ENCODE measurements at places on chromosomes 12 and 14.

DNA sequence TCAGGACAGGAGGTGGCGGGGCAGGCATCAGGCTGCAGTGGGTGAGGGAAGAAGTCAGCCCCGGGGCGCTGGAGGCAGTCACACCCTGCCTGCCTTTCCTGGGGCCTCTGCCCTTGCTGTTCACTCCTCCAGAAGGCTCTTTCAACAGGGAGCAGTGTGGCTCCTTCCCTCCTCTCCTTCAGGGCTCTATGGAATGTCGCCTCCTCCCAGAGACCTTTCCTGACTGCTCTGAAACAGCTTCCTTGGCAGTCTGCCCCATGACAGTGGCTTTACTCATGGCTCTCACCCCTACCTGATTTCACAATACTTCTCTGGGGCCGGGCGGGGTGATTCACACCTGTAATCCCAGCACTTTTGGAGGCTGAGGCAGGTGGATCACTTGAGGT is 7.1 kb downstream of the RHOF start:
- no peak for DNase-seq

GRCh38 chr14:91241863-91242262 is 2.6 kb downstream of the GPR68 start:
- DNase-seq, result no peak

DNA sequence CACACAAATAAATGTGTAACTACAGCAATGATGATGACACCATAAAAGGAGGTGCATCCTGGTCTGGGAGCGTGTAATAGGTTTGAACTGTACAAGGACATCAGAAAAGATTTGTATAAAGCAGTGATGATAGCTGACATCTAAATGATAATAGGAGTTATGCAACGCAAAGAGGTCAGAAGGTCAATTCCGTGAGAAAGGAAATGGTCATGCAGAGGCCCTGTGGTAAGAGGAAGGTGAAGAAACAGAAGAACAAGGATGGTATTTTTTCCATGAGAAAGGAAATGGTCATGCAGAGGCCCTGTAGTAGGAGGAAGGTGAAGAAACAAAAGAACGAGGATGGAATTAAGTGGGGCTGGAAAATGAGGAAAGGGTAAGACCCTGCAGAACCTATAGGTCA is 106.7 kb upstream of the TMPO start:
- no peak for DNase-seq

GRCh38 chr12:4177262-4177661 is 96.3 kb upstream of the CCND2 start:
- no peak for DNase-seq

DNA sequence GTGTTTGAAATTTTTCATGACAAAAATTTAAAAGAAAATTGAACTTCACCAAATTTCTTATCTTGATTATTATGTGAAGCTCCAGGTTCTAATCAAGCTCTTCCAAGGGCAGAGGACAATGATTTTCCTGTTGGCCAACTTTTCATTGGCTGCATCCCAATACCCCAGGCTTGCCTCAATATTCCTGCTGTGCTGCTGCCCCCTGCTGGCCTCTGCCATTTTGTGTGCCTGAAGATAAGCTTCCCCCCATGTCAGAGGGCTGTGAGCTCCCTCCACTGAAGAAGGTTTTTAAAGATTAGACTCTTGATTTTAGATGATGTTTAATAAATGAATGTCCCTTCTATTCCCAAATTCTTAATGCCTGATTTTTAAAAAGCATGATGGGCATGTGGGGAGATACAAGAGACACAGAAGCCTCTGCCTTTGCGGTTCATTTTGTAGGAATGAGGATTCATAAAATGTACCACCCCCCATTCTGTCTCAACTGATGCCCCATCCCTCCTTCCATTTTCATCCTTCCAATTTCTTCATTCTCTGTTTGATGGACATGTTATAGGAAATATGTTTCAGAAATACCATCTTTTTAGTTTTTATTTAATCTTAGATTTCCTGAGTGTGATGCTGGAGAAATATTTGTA is 76.7 kb upstream of the RGS6 start:
- peak; percentile 91 for DNase-seq

GRCh38 chr12:95545731-95546490 is 5.4 kb downstream of the USP44 start:
- DNase-seq, result no peak

GRCh38 chr14:81855007-81855406 is 321.4 kb upstream of the SEL1L start:
- DNase-seq, result no peak

- no peak for DNase-seq
These were observed 67.5 kb downstream of the TMX1 start for GRCh38 chr14:51307551-51307950.

DNA sequence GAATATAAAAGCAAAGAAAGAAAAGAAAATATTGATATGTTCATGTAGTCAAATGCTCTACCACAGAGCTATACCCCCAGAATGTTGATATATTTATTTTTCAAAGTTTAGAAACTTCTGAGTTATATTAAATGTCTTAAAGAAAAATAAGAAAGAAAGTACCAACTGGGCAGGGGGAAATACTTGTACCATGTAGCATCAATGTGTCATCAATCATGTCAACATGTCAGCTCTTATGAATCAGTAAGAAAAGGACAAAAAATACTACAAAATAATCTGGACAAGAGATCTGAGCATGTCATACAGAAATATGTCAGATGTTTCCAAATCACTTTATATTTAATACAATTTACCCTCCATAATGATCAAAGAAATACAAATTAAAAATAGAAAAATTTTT is 595.1 kb upstream of the ATP2B1 start:
- DNase-seq, result no peak

- peak; percentile 73 for DNase-seq
These were observed 12.4 kb downstream of the CBLN3 start for GRCh38 chr14:24416932-24417619.

DNA sequence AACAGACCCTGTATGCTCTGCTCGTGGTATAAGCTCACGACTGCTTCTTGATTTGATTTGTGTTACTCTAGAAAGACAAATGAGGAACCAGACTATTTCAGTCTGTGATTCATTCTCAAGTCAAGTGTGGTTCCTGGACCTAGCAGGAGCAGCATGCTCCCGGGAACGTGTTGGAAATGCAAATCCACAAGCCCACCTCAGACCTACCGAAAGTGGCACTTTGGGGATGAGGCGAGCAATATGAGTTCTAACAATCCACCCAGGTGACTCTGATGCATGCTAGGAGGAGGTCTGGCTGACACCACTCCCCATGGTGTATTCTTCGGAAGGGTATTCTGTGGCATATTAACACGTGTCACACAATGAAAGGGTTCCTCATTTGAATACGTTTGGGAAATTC is 59.5 kb upstream of the TMX1 start:
- DNase-seq, result no peak

DNA sequence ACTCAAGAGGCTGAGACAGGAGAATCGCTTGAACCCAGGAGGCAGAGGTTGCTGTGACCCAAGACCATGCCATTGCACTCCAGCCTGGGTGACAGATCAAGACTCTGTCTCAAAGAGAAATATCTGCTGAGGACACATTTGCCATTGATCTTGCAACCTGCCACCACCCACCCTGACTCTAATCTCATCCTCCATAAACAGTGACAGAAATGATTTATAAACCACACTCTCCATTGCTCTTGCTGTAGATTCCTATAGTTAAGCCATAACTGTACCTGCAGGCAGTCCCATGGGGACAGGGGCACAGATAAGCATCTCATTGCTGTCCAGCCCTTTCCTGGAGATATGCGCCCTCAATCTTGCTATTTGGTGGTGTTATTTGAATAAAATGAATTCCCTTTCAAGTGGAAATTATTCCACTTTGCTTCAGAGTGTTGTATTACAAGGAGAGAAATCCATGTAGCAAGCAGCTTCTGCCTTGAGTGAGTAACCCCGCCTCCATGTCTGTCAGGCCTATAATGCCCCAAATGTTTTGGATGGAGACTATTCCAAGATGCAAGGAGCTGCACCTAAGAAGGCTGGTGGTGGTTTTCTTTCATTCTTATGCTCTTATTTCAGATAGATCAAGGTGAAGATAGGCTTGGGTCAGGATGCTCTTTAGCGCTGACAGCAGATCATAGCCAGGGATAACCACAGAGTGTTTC is 3.0 kb upstream of the ZDHHC22 start:
- no peak for DNase-seq

DNA sequence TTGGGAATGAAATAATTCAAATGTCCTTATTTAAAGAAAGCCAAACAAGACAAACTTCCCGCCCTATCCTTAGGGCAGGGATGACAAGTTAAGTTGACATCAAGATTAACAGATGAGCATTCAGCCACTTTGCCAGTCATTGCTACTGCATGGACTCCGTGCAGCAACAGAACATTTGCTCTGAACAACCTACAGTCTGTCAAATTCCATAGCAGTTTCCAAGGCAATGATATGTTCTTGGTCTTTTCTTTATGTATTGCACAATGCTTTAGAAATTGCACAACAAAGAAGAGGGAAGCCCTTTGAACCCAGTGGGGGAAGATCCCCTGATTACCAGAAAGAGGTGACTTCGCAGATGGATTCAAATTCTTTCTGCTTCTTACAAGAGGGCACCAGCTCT is 269.8 kb downstream of the BCAT1 start:
- no peak for DNase-seq

DNA sequence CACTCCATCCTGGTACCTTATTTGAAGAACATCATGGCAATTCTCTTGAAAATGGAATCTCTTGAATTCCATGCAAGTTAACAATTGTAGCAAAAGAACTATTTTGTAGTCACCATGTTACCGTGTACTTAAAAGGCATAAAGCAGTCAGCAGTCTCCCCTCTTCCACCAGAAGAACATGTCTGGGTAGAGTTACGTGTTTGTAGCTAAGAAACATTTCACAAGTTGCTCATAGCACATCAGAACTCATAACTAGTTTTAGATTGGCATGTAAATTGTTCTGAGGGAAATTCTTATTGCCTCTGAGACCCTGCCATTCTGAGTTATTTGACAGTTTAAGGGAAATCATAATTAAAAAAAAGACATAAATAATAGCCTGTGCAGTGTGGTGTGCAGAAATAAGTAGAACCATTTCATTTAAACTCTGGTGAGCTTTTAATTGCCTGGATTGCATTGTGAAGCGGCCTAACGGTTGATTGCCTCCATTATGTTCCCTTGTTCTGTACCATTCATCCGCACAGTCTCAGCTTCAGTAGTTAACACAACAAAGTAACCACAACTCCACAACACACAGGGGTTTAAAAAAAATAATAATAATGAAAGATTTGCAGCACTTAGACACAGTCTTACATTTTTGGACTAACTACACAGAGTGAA is 2.6 kb downstream of the LMO3 start:
- DNase-seq, result no peak

DNA sequence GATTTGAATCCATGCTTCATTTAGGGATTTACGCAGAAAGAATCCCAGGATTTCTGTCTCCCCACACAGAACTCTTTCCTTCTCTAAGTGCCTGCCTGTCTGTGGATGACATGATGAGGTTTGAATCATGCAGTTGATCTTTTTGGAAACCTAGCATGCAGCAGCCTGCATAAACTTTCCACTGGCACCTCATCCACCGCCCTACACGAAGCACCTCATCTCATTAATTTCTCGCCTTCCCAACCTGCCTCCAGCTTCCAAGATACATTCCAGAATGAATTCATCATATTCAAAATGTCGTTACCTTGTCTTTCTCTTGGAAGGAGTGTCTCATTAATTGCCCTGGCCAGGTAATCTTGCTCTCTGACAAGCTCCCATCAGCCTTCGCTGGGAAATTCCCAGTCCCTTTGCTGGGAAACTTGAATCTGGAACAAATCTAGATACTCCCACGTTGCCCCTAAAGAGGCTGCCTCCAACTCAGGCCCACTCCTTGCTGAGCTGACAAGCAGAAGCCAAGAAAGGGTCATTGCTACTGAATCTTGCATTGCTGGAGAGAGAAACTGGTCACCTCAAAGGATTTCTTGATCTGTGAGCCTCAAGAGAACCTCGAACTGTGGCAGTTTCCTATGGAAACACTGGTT is 48.2 kb downstream of the SERPINA3 start:
- DNase-seq, result no peak

- peak; percentile 66 for DNase-seq
These were observed 98.3 kb upstream of the DIO3 start for GRCh38 chr14:101462726-101463565.

DNA sequence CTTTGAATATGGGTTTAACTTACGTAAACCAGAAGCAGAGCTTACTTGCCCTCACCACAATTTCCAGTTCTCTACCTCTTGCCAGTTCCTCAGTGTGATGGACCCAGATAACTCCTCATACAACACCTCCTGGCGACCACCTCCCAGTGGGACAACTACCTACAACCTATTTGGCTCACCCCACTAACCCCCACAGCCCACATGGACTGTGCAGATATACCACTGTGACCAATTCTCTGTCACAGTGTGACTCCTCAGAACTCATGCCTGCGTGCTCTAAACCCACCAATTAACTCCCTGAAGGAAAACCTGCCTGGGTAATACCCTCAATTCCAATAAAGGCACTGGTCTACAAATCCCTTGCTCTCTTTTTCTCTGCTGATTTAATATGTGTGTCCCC is 311.7 kb downstream of the DIO2 start:
- no peak for DNase-seq

DNA sequence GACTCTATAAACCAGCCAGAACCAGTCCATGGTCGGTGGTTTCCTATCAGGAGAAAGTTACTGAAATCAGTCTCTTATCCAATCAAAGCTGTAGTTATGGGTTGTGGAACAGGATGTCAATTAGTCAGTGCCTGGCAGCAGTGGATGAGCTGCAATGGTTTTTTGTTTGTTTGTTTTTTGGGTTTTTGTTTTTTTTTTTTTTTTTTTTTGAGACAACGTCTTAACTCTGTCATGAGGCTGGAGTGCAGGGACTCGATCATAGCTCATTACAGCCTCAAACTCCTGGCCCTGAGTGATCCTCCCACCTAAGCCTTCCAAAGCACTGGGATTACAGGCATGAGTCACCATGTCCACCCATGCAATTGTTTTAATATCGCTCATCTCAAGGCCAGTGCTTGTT is 113.3 kb upstream of the CAND1 start:
- DNase-seq, result no peak

Measured in posterior vena cava (tissue), 2 donors.